ENCODE measurements at places on chromosomes 12 and 14.

DNA sequence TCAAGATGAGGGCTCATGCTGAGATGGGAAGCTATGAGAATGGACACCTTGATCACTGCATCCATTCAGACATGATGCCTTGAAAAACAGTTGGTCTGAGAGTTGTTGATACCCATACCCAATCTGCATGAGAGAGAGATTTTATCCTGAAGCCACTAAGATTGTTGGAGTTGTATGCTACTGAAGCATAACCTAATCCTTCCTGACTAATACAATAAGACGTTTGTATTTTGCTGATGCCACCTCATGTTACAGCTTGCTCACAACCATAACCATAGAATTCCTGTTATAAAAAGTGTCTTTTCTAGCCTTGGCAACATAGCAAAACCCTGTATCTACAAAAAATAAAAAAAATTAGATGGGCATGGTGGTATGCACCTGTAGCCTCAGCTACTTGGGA, 12.7 kb upstream of the SERPINA1 start:
- DNase-seq = no peak

- DNase-seq = no peak
These were observed 18.4 kb downstream of the SAV1 start for GRCh38 chr14:50649691-50650090.

GRCh38 chr14:57660208-57660607, 166.6 kb upstream of the CCDC198 start:
- DNase-seq = no peak

DNA sequence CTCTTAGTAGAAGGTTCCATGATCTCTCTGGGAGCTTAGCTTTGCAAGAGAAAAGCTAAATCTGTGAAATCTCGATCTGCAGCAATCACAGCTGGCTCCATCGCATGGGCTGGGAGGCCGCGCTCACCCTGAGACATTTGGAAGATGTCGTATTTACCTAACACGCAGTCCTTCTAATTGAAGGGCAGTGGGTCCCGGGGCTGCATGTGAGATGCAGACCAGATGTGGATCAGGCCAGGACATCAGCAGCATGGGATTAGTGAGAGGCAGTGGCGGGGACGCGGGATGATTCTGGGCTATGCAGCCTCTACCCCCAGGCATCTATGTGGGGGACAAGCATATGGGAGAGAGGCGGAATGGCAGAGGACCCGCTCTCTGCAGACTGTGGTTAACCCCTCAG, 312.4 kb upstream of the RTL1 start:
- no peak for DNase-seq

DNA sequence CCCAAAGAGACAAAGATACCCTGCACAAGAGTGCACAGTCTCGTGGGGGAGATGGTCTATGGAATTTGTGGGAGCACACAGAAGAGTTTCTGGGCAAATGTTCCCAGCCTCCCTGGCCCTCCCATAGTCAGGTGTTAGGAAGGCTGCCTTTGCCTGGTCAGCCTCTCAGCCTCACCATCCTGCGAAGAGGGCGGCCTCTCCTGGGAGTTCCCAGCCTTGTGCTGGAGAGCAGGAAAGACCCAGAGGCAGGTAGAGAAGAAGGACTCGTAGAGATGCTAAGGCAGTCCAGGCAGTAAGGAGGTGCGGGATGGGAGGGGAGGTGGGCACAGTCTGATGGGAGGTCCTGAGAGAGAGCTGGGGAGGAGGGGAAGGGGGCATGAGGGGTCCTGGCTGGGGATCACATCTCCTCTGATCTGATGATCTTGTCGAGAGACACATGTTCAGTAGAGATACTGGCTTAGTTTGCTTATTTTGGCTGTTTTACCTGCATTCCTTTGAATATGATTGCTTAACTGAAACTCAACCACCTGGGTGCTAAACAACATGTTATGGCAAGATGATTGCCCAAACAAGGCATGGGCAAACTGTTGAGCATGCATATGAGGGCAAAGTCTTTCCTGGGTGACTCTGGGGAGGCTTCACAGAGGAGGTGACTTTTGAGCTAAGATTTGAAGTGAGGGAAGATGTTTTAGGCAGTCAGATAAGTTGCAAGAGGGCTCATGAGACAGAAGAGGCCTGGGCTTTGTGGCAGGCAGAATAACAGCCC, 10.5 kb downstream of the SERPINA6 start:
- DNase-seq = no peak

DNA sequence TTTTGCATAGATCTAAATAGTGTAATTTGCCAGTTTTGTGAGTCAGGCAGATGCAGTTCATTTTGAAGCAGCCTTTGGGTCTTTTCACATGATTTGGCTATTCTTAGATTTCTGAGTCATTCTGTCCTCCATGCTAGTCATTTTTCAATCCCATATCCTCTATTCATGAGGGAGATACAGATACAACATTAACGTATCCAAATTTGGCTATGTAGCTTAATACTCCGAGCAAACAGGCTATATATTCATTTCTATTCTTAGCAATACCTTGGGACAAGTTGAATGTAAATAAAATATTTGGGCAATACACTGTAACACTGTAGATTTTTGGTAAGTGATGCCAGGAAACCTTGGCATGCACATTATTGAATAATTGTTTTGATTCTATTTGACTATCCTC, 270.7 kb upstream of the PDE3A start:
- no peak for DNase-seq

- DNase-seq = no peak
These were observed 60.8 kb upstream of the NEDD1 start for GRCh38 chr12:96846293-96846692.

DNA sequence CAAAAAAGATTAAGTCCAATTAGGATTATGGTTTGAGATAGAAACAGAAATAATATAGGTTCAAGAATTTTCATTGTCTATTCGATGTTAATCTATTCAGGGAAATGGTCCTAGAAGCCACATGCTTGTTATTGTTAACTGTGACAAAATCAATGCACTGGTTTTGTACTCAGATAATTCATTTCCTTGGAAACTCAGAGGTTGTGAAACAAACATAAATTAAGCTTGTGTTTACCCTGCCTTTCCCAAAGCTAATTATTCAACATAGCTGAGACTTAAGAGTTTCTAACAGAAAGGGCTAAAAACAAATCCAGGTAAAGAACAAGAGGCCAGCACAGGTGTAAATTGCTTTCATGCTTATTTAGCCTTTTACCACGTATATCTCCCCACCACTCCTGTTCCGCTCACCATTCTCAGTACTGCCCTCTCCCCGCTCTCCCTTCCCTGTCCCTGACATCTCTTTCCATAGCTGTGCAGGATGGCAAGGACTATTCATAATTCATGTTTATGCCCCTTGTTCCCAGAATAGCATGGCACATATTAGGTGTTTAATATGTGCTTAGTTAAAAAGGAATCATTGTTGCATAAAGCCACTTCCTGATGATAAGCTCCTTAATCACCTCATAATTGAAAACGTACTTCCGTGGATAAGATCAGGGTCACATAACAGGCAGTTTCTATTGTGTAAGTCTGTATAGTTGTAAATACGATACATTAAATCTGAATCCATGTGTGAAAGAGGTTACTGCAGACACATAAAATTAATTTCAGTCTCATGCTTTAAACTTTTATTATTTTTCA, 131.8 kb upstream of the USP15 start:
- no peak for DNase-seq

DNA sequence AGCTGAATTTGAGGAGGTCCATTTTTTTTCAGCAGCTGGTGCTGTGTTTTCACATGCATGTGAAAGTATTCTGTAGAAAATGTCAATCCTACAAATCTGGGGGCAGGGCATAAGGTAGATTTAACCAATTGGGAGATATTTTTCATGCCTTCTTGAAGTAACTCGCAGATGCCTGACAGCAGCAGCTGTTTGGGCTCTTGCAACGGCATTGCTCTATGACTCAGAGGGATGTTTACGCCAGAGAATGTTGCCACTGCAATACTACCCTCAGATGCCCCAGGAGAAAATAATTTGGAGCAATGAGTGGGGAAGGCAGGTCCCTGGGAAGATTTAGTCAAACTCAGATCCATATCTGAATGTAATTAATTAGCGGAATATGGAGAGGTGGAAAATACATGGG, 42.5 kb upstream of the MYBPC1 start:
- DNase-seq = no peak

DNA sequence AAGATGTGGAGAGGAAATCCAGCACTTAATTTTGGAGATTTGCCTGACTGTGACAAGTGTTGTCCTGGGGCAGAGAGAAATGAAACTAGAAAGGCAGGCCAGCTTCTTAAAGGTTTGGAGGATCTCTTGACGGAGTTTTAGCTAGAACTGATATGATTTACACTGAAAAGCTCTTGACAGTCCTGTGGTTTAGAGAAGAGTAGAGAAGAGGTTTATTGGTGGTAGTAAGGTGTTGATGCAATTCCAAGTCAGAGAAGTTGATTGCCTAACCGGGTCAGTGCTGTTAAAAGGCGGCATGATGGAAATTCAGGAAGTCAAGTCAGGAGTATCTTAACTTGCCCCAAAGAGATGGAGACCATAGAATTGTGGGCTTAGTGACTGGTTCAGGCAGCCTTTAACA, 89.0 kb upstream of the TRAF3 start:
- no peak for DNase-seq

DNA sequence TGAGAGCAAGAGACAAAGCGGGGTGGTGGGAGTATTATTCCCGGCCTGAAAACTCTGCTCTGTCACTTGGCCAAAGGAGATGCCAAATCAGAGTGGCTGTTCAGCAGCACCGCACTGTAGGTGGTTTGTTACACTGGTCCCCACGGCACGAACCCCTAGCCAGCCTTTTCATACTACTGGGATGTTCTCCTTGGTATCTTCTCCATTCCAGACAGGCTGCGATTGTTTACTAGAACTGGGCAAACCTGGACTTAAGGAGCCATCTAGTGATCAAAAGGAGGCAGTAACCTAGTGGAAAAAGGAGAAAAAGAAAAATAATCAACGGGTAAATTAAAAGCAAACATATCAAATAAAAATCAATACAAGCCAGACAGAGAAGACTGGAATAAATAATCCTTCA, 58.9 kb upstream of the TMTC2 start:
- DNase-seq = no peak

DNA sequence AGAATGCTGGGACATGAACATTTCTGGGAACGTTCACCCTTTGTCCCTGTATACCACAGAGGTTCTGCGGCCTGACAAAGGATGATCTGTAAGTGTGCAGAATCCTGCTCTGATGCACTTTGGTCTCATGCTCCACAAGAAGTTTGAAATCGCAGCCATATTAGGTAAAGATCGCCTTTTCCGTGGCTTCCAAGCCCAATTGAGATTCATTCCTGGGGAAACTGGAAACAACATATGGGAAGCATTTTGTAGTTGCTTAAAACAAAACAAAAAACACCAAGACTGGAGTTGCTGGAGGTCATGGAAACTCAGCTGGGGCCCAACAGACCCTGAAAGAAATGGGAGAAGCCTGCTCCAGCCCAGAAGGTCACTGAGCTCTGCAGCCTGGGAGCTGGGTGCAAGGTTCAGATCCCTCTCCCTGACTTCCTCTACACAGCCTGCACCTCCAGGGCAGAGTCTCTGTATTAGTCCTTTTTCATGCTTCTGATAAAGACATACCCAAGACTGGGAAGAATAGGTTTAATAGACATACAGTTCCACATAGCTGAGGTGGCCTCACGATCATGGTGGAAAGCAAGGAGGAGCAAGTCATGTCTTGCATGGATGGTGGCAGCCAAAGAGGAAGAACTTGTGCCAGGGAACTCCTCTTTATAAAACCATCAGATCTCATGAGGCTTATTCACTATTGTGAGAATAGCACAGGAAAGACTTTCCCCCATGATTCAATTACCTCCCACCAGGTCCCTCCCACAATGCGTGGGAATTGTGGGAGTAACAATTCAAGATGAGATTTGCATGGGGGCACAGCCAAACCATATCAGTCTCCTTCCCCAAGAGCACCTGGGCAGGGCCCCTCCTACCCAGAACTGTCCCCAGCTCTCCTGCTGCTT, 60.8 kb upstream of the CHGA start:
- no peak for DNase-seq

DNA sequence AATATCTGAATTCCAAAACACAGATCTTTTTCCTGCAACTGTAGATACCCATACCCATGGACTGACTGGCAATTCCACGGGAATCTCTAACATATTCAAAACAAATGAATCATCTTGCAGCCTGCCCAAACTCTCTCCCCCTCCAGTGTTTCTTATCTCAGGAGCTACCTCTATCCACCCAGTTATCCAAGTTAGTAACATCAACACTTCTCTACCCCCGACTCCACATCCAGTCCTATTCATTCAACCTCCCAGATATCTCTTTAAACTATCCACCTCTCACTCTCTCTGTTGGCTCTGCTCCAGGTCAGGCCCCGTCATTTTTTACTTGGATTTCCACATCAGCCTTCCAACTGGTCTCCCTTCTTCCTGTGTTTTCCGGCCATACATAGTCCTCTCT, 6.7 kb upstream of the KCNH5 start:
- DNase-seq = no peak

DNA sequence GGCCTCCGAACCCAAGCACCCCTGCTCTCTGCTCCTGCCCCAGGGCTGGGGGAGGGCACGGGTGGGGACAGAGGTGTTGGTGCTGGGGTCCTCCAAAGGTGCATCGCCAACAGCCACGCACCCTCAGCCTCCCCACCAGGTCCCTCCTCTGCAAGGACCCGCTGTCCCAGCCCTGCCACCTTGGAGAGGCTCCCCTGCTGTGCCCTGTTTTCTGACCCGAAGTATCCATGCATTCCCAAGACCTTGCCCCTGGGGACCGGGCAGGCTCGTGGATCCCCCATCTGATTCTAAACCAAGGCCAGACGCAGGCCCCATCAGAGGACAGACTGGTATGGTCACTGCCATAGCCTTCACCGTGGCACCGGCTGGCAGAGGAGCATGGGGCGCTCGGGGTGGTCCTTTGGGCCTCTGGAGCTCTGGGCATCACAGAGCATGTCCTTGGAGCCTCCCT, 22.7 kb upstream of the BEGAIN start:
- no peak for DNase-seq

GRCh38 chr12:26740348-26740747, 92.6 kb downstream of the ITPR2 start:
- no peak for DNase-seq

- DNase-seq = no peak
These were observed 1121.8 kb upstream of the USP15 start for GRCh38 chr12:61138415-61138759.

GRCh38 chr14:78790271-78790670, 620.1 kb downstream of the NRXN3 start:
- DNase-seq = no peak

GRCh38 chr14:102949801-102950451, 27.5 kb downstream of the AMN start:
- no peak for DNase-seq

DNA sequence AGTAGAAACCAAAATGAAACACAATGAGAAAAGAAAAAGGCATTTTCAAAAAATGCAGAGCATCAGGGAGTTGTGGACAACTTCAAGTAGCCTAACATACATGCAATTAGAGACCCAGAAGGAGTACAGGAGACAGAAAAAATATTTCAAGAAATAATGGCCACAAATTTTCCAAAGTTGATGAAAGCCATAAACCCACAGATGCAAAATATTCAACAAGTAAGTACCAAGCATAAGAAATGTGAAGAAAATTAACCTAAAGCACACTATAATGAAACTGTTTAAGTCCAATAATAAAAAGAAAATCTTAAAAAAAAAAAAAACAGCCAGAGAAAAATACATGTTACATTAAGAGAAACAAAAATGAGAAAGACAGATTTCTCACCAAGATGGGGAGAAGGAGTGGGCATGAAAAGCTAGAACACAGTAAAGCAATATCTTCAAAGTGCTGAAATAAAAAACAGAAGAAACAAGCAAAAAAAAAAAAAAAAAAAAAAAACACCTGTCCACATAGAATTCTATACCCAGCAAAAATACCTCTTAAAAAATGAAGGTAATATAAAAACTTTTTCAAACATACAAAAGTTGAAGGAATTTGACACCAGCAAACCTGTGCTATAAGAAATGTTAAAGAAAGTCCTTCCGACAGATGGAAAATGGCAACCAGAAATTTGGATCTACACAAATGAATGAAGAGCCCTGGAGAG, 77.1 kb downstream of the PRKAB1 start:
- no peak for DNase-seq
